Stimulated activated CD4-positive, alpha-beta T cell treated with anti-CD3 and anti-CD28 coated beads, Interleukin-2, amount 100 ng/mL, for 48 hours (primary cell): ENCODE measurements at places on chromosomes 2 and 18.
A peak's percentile ranks its signal among the peaks of the same experiment; 100 is the strongest.

GRCh38 chr2:178860551-178860950 is 53.3 kb upstream of the TTN start:
- no peak for DNase-seq

DNA sequence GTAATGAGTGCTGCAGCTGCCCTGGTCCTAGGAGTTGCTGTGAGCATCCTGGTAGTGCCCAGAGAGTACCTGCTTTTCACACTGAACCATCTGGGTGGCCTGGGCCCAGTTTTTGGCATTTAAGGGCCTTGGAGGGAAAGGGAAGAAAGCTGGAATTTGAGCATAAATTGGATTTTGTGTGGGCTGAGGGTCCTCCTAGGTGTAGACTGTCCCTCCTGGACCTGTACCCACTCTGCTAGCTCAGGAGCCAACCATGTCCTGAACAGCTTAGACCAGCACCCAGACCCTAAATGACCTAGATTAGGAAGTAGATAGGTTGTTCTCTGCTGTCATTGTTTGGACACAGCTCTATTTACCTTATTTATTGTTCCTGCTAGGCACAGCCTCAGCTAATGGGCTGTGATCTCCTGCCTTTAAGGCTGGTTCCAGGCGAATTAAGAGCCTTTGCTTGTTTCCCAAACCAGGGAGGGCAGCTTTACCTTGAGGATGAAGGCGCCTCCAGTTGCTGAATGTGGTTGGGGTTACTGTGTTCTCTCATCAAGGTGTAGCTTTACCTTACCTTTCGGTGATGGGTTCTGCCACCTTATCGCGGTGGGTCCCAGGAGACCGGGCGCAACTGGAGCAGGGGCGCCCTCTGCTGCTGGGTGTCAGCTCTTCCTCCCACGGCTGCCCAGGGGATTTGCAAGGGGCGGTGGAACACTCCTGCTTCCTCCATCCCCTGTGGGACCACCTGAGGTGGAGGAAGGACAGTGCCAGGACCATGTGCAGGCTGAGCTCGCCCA is 34.4 kb downstream of the ITGA6 start:
- peak; percentile 78 for DNase-seq

- no peak for DNase-seq
Measured at GRCh38 chr2:237752761-237753165, 45.8 kb upstream of the RBM44 start.

GRCh38 chr2:25215948-25216679 is 47.7 kb upstream of the POMC start:
- DNase-seq, result peak; percentile 69

GRCh38 chr2:119696005-119696404 is 17.0 kb downstream of the TMEM177 start:
- no peak for DNase-seq

DNA sequence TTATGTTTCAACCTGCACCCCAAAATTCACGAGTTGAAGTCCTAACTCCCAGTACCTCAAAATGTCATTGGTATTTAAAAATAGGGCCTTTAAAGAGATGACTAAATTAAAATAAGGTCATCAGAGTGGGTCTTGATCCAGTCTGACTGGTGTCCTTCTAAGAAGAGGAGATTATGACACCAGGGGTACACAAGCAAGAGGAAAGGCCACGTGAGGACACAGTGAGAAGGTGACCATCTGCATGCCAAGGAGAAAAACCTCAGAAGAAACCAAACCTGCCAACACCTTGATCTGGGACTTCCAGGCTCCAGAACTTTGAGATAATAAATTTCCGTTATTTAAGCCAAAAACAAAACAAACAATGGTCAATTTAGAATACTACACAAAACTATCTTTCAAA is 22.6 kb downstream of the ROCK2 start:
- no peak for DNase-seq

DNA sequence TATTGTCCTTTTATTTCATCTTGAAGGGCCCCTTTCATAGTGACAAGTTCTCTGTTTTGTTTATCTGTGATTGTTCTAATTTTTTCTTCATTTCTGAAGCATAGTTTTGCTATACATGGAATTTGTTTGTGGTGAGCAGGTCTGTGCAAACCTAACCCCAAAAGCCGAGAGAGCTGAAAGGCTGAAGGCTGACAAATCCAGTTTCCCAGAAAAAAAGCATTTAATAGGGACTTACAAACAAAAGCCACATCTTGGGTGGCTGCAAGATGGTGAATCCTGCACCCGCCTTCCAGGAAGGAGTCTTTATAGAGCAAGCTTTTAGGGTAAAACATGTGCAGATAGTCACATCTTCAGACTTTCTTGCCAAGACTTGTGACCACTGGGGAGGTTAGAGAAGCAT is 473.4 kb upstream of the TRIB2 start:
- no peak for DNase-seq

DNA sequence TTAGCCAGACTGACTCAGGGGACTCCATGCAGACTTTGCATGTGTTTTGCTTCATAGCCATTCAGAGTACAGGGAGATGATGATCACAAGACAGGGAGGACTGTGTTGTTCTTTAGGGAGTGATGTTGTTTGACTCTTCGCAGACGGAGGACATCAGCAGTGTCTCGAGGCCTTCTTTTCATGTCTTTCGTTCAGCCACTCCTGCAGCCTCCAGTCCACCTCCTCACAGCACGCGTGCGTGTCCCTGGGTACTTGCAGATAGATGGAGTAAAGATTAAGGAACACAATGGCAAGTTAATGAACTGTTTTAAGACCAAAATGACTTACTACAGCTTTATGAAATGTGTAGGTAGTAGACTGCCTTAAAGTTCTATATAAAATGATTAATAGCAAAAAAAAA is 114.7 kb downstream of the MAP4K4 start:
- no peak for DNase-seq

DNA sequence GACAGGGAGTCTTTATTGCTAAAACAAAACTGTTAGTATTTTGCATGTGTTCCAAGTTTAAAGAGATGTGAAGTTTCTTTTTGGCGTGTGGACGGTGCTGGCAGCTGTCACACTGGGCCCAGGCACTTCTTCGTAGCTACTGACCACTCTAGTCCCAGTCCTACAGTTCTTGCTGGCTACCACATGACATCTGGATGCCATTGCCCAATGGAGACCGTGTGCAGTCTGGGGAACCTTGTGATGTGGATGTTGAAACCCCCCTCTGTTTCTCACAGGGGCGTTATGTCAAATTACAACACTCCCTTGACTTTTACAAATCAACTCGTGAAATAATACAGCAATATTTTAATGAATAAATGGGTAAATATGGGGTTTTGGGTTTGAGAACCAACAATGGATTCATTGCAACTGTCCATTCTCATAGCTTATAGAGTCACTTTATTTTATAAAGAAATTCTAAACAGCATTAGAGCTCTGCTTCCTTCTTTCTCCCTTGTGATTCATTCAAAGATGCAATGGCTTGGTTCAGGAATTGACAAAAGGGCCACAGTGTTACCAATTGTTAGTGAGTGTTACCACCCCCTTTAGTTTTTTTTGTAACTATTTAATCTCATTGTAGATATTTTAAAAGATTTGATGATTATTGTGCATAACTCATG is 1.2 kb downstream of the GPD2 start:
- no peak for DNase-seq

DNA sequence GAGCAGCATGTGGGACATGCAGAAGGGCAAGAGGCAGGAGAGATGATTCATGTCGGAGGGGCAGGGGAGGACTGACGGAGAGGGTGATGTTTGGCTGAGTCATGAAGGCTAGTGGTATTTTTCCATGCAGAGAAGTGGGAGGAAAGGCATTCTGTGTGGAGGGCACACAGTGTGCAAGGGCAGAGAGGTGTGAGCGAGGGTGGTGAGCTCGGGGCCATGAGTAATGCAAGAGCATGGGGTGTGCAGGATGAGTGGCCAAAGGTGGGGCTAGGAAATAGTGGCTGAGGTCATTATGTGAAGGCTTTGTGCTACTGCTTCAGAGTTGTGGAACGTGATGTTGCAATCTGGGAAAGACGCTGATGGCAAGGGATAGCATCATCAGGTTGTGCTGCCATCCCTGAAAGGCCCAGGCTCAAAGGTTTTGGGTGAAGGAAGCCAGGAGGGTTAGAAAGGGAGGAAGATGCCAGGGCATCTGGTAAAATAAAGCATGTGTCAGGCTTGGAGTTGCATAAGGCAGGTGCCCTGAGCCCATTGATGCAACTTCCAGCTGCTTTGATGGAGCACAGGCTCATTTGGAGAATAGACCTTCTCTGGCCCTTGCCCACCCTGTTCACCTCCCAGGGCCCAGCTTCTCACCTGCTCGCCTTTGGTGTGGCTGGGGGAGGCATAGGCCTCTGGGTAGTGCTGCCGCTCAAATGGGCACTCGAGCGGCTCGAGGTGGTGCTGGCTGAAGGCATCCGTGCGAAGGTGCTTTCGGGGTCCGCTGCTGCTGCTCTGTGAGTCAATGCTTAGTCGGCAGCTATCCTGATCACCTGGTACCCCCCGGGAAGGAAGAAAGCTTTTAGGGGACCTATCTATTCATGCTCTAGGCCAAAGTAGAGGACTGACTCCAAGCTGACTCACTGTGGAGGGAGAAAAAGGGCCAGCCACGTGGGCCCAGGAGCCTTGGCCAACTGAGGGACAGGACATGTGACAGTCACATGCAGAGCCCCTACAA is 37.5 kb downstream of the PAX8 start:
- DNase-seq, result peak; percentile 56

GRCh38 chr18:71106701-71107100 is 817.9 kb downstream of the SOCS6 start:
- no peak for DNase-seq

- DNase-seq, result no peak
Measured at GRCh38 chr18:24534737-24535136, 74.3 kb downstream of the HRH4 start.

DNA sequence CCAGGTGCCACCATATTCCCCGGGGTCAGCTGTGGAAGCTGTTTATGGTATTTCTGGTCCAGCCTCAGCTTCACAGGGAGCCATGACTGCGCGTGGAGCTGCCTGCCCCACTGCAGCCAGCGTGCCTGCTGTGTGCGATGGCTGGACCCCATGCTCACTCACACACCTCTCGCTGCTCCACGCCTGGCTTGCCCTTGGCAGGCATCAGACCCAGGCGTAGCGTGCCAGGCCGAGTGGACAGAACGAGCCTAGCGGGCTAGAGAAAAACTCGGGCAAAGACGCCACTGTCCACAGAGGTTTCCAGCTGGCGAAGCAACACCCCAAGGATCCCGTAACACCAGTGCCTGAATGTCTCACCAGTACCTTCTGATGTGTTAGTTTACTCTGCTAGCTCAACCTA is 42.9 kb upstream of the PEX13 start:
- DNase-seq, result no peak

DNA sequence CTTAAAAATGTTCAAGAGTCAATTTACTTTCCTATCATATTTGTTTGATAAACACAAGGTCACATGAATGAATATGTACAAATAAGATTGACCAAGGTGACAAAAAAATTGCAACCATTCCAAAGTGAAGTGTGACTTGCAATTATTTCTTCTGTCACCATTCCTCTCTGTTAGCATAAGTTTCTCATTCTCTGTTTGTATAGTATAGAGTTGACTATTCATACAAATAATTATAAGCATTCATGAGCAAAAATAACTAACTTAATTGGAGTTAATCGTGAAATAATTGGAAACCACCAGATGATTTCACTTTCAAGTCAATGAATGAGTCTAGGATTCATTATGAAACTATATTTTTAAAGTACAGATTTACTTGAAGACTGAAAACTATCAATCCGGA is 42.1 kb downstream of the PGAP1 start:
- DNase-seq, result no peak

DNA sequence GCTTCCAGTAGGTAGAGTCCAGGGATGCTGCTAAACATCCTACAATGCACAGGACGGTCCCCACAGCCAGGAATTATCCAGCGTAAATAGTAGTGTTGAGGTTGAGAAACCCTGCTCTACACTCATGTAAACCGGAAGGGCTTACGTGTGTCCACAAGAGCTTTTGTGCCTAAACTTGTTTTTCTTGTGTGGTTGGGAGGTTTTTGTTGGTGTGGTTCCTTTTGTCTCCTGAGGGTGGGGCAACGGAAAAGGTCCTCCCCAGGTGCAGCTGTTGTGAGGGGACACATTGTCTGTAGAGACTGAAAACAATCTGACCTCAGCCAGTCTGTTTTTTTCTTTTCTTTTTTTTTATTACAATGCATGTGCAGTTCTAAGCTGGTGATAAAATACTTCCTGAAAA is 72.7 kb upstream of the MGAT5 start:
- DNase-seq, result no peak

GRCh38 chr18:9619545-9619944 is 5.2 kb upstream of the PPP4R1 start:
- DNase-seq, result no peak

DNA sequence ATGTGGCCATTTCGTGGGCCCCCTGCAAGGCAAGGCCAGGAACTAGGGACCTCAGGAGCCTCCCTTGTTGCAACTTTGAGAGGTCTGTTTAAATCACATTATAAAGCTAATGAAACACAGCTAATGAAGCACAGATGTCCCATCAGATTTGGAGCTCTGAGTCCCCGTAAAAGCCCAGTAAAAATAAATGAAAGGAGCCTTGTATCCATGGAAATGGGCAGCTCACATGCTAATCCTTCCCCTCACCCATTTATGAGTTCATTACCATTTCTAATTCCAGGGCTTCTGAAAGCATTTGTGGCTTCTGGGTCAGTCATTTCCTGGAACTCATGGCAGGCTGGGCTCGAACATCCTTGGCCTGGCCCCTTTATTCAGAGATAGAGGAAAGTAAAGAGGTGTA is 274.8 kb downstream of the SS18 start:
- DNase-seq, result no peak

GRCh38 chr2:69082430-69082997 is 69.5 kb downstream of the ANTXR1 start:
- no peak for DNase-seq

DNA sequence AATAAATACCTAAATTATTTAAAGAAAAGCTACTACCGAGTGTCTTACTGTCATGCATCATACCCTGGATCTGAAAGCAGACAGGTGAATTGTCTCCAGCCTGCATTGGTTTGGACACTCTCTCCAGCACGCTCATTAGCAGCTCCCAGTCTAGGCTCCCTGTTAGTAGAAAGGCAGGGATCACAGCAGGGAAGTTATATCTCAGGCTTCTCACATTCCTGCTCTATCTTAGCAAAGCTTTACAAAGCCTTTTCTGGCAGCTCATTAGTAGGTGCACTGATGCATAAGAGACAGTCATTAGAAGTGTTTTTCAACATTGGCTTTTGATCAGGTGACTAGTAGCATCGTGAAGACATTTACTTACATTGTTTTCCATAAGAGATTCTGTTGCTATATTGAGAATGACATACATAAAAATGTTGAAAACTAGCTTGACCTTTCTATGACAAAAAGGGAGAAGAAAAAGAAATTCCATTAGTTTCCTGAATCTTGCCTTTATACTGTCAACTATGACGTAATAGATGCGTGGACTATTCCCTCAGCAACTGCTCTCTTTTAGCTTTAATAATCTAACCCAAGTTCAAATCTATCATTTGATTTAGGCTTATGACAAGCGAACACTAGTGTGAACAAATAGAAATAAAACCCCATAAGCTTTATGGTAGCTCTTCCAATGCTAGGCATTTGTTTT is 408.7 kb upstream of the KCNH7 start:
- DNase-seq, result no peak

DNA sequence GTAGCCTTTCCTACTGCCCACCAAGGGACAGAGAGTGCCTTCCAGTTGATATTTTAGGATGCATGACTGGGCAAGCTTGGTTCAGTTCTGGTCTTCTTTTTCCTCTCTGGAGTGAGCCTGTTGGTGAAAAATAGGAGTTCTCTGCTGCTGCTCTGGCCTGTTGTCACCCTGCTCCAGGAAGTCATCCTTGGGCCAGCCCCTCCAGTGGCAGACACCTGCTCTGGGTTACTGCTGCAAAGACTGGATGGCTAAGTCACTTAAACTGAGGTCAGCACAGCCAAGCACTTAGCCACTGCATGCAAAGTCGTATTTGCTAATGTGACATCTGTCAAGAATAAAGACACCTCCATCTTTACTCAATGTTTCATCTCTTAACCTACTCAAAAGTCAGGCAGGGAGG is 219.6 kb upstream of the ID2 start:
- no peak for DNase-seq
